ENCODE measurements at places on chromosomes 2 and 18.

DNA sequence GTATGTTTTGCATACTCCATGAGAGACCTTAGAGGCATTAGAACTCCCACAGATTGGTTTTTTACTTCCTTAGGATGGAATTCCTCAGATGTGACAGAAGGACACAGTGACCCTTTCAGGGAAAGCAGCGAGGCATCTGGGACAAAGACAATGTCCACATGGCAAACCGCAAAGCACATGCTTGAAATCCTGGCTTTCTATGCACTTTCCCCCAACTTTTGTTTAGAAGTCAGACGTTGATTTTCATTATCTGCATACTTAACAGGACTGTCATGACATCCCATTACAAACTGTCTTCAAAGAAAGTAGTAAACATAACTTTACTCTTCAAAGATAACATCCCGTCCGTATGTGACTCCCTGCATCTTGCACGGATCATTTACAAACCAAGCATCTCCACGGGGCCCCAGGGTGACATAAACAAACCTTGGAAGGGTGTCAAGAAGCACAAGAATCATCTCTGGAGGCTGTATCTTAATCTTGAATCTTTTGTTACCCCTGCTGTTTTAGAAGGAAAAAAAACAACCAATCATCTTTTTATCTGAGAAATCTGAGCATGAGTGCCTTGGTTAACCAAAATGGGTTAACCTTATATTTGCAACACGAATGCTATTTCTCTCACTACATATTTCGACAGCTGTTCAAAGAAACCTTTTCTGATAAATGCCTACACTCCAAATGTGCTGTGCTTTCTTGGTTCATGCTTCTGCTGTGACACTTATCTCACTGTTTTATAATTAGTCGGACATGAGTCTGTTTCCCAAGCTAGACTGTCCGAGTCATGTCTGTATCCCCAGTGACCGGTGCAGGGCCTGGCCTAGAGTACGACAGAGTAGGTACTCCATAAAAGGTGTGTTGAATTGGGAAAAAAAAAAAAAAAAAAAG lies 90.8 kb downstream of the CCBE1 start:
- no peak for DNase-seq

DNA sequence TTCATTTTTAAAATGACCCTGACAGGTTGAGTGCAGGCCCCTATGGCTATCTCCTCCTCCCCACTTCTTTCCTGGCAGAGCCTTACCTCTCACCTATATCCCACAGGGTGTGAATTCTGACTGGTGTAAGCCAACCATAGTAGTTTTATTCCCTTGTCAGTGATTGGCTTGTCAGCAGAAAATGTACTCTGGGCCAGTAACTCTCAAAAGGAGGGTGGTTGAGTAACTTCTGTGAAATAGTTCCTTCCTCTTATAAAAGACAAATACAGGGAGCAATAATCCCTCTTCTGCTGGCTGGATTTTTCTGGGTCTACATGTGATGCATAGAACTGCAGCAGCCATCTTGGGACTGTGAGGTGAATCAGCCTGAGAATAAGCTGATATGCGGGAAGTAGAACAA lies 83.4 kb downstream of the RAPH1 start:
- DNase-seq, result no peak

DNA sequence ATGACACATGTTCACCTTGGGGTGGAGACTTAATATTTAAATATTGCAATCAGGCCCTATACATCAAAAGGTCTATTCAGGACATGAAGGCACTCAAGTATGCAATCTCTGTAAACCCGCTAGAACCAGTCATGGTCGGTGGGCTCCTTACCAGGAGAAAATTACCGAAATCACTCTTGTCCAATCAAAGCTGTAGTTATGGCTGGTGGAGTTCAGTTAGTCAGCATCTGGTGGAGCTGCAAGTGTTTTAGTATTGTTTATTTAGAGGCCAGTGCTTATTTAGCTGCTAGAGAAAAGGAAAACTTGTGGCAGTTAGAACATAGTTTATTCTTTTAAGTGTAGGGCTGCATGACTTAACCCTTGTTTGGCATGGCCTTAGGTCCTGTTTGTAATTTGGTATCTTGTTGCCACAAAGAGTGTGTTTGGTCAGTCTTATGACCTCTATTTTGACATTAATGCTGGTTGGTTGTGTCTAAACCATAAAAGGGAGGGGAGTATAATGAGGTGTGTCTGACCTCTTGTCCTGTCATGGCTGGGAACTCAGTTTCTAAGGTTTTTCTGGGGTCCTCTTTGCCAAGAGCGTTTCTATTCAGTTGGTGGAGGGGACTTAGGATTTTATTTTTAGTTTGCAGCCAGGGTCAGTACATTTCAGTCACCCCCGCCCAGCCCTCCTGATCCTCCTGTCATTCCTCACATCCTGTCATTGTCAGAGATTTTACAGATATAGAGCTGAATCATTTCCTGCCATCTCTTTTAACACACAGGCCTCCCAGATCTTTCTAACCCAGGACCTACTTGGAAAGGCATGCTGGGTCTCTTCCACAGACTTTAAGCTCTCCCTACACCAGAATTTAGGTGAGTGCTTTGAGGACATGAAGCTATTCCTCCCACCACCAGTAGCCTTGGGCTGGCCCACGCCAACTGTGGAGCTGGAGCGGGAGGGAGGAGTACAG lies 108.1 kb downstream of the XRCC5 start:
- DNase-seq, result no peak

DNA sequence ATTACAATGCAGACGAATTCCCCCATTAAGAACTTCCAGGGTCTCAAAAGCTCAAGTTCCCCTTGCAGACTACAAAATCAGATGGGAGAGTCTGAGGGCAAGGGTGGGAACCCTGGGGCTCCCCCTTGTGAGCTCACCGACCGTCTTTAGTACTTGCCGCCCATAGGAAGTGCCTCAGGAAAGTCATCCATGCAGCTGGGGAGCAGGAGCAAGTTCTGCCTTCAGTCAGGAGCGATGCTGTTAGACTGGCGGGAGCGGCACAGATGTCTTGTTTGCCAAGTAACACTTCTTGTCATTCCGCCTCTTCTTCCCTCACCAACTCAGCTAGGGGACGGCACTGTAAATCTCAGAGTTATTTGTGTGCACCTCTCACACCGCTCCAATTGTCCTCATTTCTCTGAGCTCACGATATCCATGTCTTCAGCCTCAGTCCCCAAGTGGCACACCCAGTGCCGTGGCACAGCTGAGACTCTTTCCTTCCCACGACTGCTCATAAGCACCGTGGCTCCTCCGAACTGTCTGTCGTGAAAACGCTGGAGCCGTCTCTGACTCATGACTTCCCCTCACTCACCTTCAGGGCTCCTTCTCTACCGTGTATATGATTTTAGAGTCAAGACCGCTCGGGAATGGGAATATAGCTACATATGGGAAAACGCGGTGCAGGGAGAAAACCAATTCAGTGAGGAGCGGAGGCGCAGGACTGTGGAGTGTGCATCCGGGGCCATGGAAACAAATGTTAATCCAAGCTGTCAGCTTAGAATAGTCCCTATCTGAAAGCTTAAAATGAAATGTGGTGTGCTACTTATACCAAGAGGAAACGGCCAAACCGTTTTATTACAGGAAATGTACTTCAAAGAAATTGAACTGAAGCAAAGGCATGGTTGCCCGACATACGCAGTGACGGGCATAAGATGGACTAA lies 34.0 kb downstream of the UXS1 start:
- no peak for DNase-seq

- no peak for DNase-seq
Measured at GRCh38 chr2:53381271-53381670, 386.3 kb upstream of the CHAC2 start.

GRCh38 chr2:153287109-153287801 lies 191.3 kb downstream of the RPRM start:
- DNase-seq, result peak; percentile 5

DNA sequence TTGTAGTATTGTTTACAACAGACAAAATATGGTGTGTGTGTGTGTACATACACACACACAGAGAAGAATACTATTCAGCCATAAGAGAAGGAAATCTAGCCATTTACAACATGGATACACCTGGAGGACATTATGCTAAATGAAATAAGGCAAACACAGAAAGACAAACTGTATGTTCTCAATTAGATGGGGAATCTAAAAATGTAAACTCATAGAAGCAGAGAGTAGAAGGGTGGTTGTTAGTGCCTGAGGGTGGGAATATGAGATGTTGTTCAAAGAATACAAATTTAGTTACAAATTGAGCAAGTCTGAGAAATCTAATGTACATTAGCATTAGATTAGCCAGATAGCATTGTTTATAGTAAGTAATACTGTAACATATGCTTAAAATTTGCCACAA lies 11.3 kb downstream of the ZNF519 start:
- no peak for DNase-seq

GRCh38 chr2:179703702-179704101 lies 157.7 kb downstream of the ZNF385B start:
- no peak for DNase-seq

DNA sequence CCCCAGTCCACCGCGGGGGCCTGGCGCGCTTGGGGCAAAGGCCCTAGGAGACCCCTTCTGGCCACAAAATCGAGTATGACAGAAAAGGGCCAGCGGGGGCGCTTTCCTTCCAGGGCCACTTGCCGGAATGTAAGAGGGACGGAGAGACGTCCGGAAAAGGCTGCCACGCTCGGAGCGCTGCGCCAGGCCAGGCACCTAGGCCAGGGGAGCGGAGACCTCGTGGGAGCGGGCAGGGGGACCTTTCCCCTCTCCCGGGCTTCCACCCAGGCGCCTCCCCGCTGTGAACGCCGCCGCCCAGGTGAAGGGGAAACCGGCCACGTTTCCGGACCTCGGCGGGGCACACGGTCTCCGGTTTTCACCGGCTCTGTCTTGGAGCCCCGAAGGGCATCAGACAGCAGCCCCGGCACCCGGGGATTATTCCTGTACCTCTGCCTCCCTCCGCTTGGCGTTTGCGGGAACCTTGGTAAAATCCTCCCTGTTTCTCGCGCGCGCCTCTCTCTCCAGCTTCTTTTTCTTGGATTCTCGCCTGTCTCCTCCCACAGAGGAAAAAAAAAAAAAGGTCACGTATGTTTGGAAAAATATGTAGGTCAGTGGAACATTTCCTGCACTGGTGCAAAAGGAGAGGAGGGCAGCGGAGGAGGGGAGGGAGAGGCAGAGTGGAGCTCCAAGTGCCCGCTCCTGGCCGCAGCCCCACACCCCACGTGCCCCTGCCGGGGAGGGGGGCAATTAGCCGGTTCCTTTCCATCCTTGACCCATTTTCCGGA lies 1.2 kb upstream of the NPAS2 start:
- no peak for DNase-seq

DNA sequence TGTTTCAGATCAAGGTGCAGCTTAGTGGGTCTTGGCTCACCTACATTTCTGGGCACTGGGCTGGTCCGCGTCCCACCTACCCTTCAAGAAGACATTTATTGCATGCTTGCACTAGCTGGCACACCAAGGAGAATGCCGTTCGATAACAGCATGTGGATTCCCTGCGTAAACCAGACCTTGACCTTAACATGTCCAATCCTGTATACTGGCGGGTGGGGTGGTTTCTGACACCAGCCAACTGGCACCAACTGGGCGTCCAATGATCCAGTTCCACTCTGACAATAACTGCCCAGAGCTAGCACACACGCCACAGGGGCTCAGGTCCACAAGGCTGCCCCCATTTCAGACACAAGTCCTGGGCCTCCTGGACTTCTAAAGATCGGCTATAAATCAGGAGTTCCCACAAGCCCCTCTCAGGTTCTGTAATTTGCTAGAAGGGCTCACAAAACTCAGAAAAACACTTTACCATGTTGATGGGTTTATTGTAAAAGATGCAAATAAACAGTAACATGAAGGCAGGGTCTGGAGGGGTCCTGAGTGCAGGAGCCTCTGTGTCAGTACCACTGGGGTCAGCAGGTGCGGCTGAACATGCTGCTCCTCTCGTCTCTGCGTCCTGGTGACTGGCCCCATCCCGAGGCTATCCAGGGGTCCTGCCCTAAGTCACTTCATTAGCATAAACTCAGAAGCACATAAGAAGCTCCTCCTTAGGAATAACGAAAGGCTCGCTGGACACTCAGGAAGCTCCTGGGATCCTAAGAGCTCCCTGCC lies 161.8 kb downstream of the HDAC4 start:
- no peak for DNase-seq

DNA sequence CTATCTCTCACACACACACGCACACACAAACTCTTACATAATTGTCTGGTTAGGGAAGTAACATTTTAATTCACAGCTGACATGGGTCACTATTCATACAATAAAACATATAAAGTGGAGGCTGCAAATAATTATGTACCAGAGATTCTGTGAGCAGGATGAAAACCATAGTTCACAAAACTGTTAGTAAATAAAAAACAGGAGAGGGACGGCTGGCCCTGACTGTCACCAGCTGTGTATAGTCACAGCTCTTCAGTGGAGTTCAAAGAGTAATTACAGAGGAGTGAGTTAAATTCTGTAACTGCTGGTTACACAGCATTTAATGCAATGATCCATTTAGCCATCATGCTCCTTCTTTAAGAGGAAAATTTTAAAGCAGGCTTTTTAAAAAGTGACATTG lies 76.9 kb downstream of the NRXN1 start:
- no peak for DNase-seq

GRCh38 chr2:109048163-109048562 lies 59.1 kb upstream of the EDAR start:
- no peak for DNase-seq

DNA sequence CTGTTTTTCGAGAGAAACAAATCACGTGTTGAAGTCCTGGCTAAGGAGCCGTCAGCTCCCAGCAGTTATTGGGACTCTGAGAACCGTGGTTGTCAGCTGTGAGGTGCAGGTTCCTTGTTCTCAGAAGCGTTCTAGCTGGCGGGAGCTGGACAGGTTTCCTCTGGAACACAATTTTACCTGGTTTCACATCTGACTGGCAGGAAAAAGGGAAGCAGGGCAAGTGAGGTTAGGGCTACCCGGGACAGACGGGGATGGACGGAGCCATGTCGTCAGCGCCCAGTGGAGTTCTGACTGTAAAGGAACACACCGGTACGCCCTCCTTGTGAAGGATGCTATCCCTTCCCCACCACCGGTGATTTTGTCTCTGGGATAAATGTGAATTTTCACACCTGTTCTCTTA lies 26.1 kb downstream of the ITGB1BP1 start:
- DNase-seq, result no peak

- no peak for DNase-seq
Measured at GRCh38 chr2:101678379-101678778, 19.1 kb upstream of the MAP4K4 start.

- DNase-seq, result no peak
Measured at GRCh38 chr2:199911877-199912161, 726 bp downstream of the C2orf69 start.

GRCh38 chr2:68907232-68907919 lies 36.2 kb upstream of the BMP10 start:
- no peak for DNase-seq

DNA sequence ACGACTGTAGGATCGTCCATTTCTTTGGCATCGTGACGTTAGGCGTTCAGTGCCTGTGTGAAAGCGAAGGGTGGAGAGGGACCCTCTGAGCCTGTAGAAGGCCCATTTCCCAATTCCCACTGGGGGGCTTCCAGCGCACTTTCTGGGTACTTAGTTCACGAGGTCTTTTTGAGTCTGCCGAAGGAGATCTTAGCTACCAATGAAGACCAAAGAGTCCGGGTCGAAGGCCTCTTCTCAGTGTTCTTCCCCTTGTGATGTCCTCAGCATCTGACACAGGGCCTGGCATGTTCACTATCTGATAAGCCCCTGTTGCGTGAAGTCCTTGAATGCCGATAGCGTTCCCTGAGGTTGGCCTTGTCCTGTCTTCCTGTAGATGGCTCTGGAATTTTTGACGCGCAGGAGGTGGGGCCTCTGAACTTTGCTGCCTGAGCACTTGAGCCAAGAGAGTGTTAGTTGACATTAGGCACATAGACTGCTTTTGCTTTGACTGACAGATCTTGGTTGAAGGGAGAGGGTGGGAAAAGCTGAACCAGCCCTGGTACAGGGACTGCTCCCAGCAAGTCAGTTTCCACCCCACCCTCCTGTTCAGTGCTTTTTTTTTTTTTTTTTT lies 52.8 kb downstream of the LDLRAD4 start:
- no peak for DNase-seq

GRCh38 chr2:102166189-102166845 lies 20.5 kb upstream of the IL1RL2 start:
- DNase-seq, result peak; percentile 13
